ENCODE measurements at places on chromosomes 11 and 22.

DNA sequence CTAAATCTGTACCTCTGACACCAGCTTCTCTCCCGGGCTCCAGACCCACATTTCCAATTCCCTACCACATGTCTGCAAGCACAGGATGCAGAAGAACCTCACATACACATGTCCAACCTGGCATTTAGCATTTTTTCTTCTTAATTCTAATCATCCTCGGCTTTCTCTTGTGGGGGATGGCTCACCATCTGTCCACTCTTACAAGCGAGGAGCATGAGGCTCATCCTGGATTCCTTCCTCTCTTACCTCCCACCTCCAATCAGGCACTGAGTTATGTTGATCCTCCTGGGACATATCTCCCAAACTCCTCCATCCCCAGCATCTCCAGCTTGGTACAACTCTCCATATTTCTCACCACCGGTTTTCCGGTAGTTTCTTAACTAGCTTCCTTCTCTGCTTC lies 149.8 kb upstream of the LARGE1 start:
- no peak for DNase-seq
- no peak overlapping the region for H3K4me3 ChIP-seq
- no peaks in the 10 kb centered on the region for H3K4me1 ChIP-seq

DNA sequence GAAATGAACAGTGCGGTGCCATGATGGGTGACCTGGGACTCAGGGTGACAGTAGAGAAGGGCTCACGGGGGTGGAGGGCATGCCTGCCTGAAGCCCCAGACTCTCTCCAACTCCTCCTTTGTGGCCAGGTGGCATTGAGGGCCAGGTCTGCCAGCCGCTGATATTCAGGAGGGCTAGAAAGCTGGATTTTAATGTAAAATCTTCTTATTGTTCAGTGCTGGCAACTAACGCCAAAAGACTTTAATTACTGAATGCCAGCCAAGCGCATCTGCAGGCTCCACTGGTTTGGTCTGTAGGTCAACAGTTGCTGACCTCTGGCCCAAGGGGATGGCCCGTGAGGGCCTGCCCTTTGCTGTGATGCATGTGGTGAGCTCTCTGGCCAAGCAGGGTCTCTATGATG lies 10.3 kb downstream of the MRGPRG start:
- no peak overlapping the region for H3K4me3 ChIP-seq
- no peak overlapping the region for H3K27ac ChIP-seq
- H3K36me3 ChIP-seq = no peaks in the 10 kb centered on the region
- peaks cover 9% of the 10 kb centered on the region for H3K27me3 ChIP-seq

- no peak overlapping the region for H3K27ac ChIP-seq
- no peaks in the 10 kb centered on the region for H3K36me3 ChIP-seq
- DNase-seq = no peak
- no peak overlapping the region for H3K4me3 ChIP-seq
Measured at GRCh38 chr22:29720811-29721323, 1.1 kb downstream of the CABP7 start.

- no peaks in the 10 kb centered on the region for H3K27me3 ChIP-seq
- H3K4me3 ChIP-seq = no peak overlapping the region
- no peaks in the 10 kb centered on the region for H3K36me3 ChIP-seq
- DNase-seq = no peak
- H3K27ac ChIP-seq = no peak overlapping the region
- no peaks in the 10 kb centered on the region for H3K4me1 ChIP-seq
Measured at GRCh38 chr11:25423436-25424199, 908.3 kb upstream of the ANO3 start.

GRCh38 chr11:108787105-108787504 lies 122.2 kb downstream of the DDX10 start:
- DNase-seq = no peak
- H3K36me3 ChIP-seq = no peaks in the 10 kb centered on the region
- no peak overlapping the region for H3K27ac ChIP-seq
- H3K4me3 ChIP-seq = no peak overlapping the region
- H3K27me3 ChIP-seq = no peaks in the 10 kb centered on the region

GRCh38 chr11:131895865-131896264 lies 525.5 kb downstream of the NTM start:
- H3K27ac ChIP-seq = no peak overlapping the region
- H3K4me3 ChIP-seq = no peak overlapping the region
- H3K27me3 ChIP-seq = no peaks in the 10 kb centered on the region
- no peaks in the 10 kb centered on the region for H3K4me1 ChIP-seq
- no peaks in the 10 kb centered on the region for H3K36me3 ChIP-seq
- DNase-seq = no peak

DNA sequence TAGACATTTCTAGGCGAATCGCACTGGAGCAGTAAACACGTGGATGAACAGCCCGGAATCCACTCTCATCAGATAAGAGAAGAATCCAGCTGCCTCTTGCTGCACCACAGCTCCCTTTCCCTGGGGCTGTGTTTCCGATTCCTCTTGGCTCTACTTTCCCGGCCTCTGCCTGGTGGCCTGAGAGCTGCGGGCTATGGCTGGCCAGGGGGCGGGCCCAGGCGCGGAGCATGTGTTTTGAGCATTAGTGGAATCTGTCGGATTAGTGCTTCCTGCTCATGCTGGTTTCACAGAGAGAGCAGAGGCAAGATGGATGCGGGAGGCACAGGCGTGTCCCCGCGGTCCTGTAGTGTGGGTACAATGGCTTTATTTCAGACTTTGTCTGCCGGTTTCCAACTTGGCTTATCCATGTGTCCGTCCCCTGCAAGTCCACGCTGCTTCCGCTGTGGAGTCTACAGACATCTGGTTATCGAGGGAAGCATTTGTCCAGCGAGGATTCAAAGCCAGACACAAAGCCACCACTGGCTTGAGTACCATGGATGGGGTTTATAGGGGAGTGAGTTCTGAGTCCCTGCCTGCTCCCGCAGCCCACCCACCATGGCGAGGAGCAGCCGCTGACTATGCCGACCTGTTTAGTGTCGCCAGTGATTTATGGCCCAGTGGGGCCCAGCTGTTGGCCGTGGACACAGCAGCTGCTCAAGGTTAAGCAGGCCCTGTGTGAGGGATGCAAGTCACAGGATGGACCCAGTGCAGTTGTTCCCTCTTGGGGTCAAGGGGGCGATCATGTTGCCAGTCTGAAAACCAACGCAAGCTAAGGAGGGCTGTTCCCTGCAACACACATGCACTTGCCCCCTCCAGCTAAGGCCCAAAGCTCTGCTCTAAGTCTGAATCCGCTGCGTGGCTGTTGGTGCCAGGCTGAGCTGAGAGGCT lies 43.3 kb upstream of the EP300 start:
- H3K36me3 ChIP-seq = no peaks in the 10 kb centered on the region
- no peaks in the 10 kb centered on the region for H3K27me3 ChIP-seq
- peak overlapping the region; percentile 23 for H3K4me3 ChIP-seq
- peak; percentile 61 for DNase-seq
- peak overlapping the region; percentile 50 for H3K27ac ChIP-seq

DNA sequence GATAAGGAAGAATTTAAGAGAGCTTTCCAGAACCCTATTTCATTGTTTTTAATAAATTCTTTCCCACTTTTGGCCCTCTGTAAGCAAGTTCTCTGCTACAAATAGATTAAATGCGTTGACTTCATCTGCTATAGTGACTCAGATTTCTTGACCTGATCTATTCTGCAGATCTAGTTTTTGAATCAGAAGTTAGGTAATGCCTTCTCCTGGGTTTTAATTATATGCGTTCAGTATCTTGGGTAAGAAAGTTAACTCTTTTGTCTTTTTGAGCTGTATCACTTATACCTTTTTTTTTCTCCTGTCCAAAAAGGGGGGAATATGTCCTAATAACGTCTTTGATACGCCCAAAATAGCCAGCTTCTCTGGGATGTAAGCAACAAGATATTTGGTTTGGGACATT lies 2.4 kb upstream of the HEPHL1 start:
- no peaks in the 10 kb centered on the region for H3K27me3 ChIP-seq
- H3K4me1 ChIP-seq = no peaks in the 10 kb centered on the region
- H3K27ac ChIP-seq = no peak overlapping the region
- no peak for DNase-seq
- no peak overlapping the region for H3K4me3 ChIP-seq

- no peak overlapping the region for H3K4me3 ChIP-seq
- no peaks in the 10 kb centered on the region for H3K27me3 ChIP-seq
- no peak for DNase-seq
- no peak overlapping the region for H3K27ac ChIP-seq
Measured at GRCh38 chr11:120708511-120709183, 197.1 kb downstream of the GRIK4 start.

DNA sequence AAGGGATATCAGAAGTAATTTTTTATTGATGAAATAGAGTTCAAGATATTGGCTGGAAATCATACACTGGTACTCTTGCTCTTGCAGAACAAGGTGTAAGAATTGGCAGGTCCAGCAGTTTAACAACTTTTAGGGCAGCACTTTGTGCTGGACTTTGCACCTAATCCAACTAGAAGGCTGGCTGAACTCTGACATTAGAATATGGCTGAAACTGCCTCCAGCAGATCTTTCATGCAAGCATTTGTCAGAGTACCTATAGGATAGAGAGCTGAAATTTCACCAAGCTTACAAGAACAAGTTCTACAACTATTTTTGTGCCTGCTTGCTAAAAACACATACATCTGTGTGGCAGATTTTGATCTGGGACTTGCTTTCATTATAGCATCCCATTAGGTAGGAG lies 17.2 kb downstream of the HPS5 start:
- H3K36me3 ChIP-seq = peaks cover 93% of the 10 kb centered on the region
- H3K4me3 ChIP-seq = no peak overlapping the region
- H3K27ac ChIP-seq = no peak overlapping the region
- no peaks in the 10 kb centered on the region for H3K27me3 ChIP-seq
- no peak for DNase-seq

Data from lower lobe of right lung (tissue), 2 donors.